ENCODE measurements at places on chromosomes 16 and 17.

- DNase-seq = no peak
These were observed 1.2 kb downstream of the SLC6A4 start for GRCh38 chr17:30234296-30234695.

GRCh38 chr17:20273741-20274500 is 193.4 kb downstream of the LGALS9B start:
- no peak for DNase-seq

- DNase-seq = no peak
These were observed 2.1 kb downstream of the SSTR2 start for GRCh38 chr17:73166731-73167581.

DNA sequence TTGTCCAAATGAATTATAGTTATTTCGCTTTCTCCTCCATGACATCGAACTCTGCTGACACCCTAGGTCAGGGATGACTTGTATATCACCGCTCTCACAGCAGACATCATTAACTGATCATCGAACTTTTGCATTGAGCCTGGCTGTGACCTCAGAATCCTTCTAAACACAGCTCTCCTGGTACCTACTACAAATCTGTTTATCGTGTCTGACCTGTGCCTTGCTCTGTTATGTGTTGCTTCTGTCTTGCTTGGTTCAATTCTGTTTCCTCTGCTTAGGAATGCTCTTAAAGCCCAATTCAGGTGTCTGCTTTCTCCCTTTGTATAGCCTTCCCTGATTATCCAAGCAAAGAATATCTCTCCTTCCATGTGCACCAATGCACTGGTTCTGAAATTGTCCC is 78.3 kb downstream of the CYLD start:
- DNase-seq = no peak

DNA sequence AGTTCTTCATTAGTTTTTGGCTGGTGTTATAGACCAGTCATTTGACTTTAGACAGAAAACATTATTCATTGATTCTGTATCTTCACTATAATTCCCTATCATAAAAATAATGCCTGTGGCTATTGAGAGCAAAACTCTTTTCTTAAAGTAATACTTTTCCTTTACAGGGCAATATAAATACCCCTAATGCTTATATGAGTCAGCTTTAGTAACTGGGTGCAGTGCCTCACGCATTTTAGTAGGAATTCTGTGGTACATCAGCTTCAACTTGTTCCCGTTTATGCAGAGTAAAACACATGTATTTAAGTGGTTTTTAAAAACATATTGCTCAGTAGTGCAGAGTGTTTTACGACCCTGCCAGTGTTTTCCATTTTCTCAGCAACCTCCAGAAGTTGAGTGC is 68.1 kb downstream of the SEC14L1 start:
- peak; percentile 43 for DNase-seq

- no peak for DNase-seq
These were observed 6.2 kb downstream of the CYBC1 start for GRCh38 chr17:82444284-82444893.

DNA sequence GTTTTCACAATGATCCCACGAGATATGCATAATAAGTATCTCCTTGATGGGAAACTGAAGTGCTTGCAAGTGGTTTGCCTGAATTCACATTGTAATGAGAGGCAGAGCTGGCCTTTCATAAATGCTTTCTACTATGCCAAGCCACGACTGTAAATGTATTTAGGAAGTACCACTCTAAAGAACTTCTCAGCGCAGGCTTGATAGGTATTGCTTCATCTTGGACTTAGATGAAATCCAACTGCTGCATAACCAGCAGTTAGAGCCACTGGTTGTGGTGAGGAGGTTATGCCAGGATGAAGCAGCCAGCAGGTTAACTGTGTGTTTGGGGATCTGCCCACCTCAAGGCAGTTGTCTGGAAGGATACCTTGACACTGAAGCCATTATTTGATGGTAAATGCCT is 26.8 kb downstream of the MARCHF10 start:
- no peak for DNase-seq

GRCh38 chr16:84143081-84143480 is 1.9 kb downstream of the HSDL1 start:
- DNase-seq = no peak

GRCh38 chr16:57540387-57540786 is 2.1 kb upstream of the ADGRG5 start:
- DNase-seq = no peak

GRCh38 chr17:73802871-73803270 is 158.6 kb upstream of the SDK2 start:
- no peak for DNase-seq

- DNase-seq = no peak
These were observed 806.2 kb upstream of the EEF2KMT start for GRCh38 chr16:5903832-5904231.

- no peak for DNase-seq
These were observed 22.6 kb downstream of the RNF213 start for GRCh38 chr17:80283116-80283852.

- no peak for DNase-seq
These were observed 1.3 kb downstream of the WNK4 start for GRCh38 chr17:42781639-42782165.

- no peak for DNase-seq
These were observed 18.4 kb downstream of the CNTNAP1 start for GRCh38 chr17:42700586-42701289.

- no peak for DNase-seq
These were observed 379.6 kb upstream of the PSMD7 start for GRCh38 chr16:73916829-73917594.

DNA sequence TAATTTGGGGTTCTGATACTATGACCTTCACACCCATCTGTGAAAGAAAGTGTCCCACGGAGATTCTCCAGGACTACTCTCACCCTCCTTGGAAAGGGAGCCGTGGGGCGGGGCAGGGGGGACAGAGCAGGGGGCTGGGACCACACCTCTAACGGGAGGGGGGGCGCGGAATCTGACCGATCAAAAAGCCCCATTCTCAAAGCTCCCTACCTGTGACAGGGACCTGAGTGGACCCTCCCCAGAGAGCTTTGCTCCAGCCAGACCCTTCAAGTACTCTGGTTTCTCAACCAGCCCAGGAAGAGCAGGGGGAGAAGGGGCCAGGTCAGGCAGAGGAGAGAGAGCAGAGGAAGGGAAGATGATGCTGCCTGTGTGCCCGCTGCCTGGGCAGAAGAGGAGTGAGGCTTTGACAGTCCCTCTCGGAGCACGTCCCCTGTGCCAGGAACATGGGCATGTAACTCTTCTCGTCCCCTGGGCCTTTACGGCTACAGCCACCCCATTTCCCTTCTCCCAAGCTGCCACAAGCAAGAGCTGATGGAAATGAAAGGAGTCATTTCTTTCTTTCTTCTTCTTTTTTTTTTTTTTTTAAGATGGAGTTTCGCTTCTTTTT is 682 bp downstream of the XAF1 start:
- DNase-seq = no peak

- DNase-seq = peak; percentile 55
These were observed 12.8 kb upstream of the ZNF23 start for GRCh38 chr16:71474864-71475263.

DNA sequence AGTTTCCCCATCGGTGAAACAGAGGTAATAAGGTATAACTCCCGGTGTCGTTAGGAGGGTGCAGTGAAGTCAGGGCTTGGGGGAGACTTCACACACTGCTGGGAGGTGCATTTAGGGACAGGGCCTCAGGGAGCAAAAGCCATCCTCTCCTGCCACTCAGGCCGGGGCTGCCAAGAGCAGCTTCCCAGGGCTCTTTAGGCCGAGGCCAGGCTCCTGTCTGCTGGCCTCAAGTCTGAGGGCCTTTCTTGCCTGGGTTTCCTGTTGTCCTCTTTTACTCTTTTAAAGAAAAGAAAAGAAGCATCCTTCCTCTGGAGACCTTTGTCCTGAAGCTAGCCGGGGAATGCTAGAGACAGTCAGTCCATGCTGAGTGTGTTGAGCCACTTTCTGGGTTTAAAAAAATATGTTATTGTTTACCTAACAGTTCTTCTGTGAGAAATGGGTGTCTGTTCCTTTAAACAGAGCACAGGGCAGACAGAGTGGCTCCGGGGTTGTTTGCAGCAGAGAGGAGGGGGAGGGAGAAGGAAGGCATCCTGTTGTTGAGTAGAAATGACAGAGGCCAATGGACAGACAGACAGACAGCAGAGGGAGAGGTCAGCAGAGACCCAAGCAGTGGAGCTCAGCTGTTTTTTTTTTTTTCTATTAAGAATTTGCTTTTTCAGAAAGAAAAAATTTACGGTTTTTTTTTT is 79.1 kb downstream of the C17orf67 start:
- no peak for DNase-seq

GRCh38 chr17:65876985-65877384 is 314.9 kb downstream of the CEP112 start:
- no peak for DNase-seq

DNA sequence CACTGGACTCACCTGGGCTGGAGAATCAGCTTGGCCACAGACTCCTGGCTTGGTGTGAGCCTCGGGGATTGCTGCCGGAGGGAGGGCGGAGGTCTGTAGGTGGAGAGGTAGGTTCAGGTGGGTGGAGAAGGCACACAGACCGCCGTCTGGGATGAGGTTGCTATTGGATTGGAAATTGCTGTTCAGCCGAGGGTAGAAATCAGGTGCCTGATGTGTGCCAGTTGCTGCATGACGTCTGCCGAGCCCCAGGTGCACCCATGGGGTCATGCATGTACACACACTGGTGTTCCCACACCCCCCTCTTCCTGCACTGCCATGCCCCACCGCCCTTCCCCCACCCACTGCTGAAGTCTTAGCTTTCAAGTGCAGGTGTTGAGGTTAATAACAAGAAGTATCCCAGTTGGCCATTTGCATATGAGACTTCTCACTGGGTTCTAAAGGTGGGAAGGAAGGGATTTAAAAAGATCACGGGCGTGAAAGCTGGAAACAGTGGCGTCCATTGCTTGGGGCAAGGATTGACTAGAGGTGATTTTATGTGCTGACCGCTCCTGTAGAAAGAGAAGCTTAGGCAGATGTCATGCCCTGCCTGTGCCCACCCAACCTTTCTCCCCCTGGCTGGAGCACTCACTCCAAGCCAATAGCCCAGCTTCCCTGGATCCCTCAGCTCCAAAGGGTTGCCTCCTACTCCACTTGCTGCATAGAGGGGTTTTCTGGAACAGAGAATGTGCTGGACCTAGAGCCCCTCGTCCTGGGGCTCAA is 193.6 kb downstream of the CCDC182 start:
- DNase-seq = no peak

GRCh38 chr17:31722251-31723056 is 136.6 kb downstream of the COPRS start:
- DNase-seq = no peak

DNA sequence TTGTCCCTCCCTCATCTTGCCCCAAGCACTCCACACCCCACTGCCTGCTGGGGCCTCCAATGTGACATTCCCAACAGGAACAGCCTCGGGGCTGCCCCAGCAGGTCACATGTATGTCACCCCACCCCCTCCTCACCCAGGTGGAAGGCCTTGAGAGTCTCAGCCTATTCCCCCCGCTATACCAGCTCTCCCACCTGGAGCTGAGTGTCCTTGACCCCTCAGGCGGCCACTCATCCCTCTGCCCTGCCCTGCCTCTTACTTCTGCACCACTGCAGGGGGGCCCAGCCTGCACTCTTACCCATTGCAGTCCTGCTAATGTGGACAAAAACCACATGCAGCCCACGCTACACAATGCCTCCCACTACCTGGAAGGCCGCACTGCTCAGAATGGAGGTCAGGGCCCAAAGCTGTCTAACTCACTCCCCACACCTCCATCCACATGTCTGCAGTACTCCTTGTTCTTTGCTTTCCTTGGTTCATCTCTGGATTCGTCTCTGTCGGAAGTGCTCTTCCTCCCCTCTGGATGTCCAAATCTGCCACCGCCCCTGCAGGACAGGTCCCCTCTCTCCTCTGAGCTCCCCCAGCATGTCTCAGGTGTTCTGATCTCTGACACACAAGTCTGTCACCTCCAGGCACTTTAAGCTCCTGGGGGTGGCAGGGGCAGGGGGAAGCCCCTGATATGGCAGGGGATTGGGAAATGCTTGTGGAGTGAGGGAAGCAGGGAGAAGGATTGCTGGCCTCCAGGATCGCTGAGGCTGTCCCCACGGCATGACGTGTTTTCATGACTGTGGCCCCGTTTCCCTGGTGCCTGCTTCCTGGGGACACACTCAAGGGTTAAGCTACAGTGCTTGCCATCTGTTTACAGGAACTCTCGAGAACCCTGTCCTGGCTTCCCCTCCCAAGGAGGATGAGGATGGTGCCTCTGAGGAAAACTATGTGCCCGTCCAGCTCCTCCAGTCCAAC is 20.8 kb downstream of the TRPV2 start:
- DNase-seq = no peak

- no peak for DNase-seq
These were observed 63.3 kb upstream of the TMC5 start for GRCh38 chr16:19354371-19354770.

- no peak for DNase-seq
These were observed 32.4 kb downstream of the NDEL1 start for GRCh38 chr17:8468127-8468526.

DNA sequence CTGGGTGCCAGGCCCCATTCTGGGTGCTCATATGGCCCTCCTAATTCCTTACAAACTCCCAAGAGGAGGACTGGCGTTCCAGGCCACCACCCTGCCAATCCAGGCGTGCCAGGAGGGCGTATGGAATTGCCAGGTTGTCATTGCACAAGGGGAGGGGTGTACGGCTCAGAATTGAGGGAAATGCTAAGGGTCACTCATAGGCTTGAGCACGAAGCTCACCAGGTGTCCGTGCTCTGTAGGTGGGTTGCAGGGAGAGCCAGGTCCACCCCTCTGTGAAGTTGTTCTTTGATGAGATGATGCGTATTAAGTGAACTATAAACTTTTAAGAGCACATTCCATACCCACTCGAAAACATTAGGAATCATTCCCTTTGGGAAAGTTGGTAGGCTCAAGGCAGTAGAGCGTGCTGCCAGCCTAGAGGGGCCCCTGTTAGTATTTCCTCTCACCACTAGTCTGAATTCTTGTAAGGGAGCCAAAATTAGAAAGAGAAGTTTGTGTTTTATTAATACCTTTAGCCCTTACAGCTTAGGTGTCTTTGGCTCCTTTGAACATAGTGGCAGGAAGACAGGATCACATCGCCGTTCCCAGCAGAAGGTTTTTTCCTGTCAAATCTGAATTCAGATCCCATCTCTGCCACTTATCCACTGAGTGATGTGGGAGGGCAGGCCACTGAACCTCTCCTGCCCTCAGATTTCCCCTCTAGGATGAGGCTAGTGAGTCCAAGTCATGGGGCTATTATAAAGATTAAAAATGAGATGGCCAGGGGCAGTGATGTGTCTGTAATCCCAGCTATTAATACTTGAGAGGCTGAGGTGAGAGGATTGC is 38.7 kb upstream of the NFAT5 start:
- no peak for DNase-seq

GRCh38 chr16:12646490-12647274 is 157.0 kb downstream of the CPPED1 start:
- DNase-seq = peak; percentile 33

GRCh38 chr17:80419255-80419654 is 4.3 kb downstream of the ENDOV start:
- no peak for DNase-seq

DNA sequence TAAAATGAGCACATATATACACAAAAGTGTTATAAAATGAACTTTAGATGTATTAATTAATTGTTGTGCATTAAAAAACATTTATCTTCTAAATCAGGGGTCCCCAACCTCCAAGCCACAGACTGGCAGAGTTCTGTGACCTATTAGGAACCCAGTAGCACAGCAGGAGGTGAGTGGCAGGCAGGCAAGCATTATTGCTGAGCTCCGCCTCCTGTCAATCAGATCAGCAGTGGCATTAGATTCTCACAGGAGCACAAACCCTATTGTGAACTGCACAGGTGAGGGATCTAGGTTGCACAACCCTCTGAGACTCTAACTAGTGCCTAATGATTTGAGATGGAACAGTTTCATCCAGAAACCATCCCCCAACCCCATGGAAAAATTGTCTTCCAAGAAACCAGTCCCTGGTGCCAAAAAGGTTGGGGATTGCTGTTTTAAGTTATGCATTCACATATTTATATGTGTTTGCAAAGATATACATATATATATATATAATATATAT is 583.7 kb downstream of the KCNJ2 start:
- DNase-seq = no peak
